ENCODE measurements at places on chromosomes 6 and 20. TPM values are rescaled to one million over a fixed set of nuclear protein-coding genes. Genes with fewer than 3 reads are reported as not detected.

SSTR4 gene
- polyA plus RNA-seq = not detected

UBE2V1 gene
- 83.4 TPM for polyA plus RNA-seq

IMPG1 gene
- polyA plus RNA-seq = not detected

DNA sequence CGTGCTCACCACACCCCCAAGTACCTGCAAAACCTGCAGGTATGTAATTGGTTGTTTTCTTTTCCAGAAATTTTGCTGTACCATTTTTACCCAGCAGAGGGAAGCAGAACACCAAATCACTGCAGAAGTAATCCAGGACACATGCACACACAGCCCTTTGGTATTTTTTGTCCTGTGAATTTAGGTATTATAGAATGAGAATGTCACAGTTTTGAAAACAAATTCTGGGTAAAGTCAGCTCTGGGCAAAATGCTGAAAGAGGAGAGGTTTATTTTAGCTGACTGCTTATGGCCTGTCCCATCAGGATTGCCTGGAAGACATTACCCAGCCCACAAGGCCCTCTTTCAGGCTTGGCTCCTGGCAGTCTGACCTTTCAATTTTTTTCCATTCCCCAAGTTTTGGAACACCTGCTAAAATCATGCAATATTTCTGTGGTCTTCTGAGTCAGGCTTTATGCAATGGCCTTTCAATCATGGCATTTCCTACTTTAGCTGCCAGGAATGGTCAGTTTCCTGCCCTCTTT is 3.5 kb upstream of the EFHC1 start:
- H3K27ac ChIP-seq = peak overlapping the region; percentile 10
- no peaks in the 10 kb centered on the region for H3K27me3 ChIP-seq
- H3K36me3 ChIP-seq = no peaks in the 10 kb centered on the region
- H3K4me3 ChIP-seq = no peak overlapping the region
- H3K4me1 ChIP-seq = peaks cover 17% of the 10 kb centered on the region

DNA sequence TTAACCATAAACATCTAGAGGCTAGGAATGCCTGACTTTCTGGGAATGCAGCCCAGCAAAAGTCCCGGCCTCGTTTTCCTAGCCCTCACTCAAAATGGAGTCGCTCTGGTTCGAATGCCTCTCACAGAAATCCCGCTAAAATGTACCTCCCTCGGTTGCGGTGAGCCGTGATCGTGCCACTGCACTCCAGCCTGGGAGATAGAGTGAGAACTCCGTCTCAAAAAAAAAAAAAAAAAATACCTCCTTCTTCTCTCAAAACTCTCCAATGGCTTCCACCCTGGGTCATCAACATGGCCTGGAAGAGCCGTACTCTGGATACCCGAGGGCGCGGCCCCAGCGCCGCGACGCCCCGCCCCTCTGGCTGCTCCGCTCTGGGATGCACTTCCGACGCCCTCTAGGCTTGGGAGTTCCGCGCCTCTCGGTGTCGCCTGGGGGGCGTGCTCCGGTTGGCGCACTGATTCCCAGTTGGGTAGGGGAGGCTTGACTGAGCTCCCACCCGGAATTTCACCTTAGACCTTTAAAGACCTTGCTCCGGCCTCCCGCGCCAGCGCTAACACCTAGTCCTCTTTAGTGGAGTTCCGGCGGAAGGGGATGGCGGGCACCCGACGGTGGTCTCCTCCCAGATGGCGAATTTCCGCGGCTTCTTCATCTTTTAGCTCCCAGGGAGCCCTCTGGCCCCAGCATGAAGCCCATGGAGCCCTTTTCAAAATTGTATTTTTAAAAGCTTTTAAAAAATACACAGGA is 12.3 kb downstream of the HMGN4 start:
- no peaks in the 10 kb centered on the region for H3K36me3 ChIP-seq
- H3K4me1 ChIP-seq = peaks cover 2% of the 10 kb centered on the region
- peak; percentile 56 for DNase-seq
- peak overlapping the region; percentile 54 for H3K4me3 ChIP-seq
- peak overlapping the region; percentile 58 for H3K27ac ChIP-seq
